ENCODE measurements at places on chromosomes 3 and 15.

GRCh38 chr3:153414982-153415381, 253.0 kb downstream of the RAP2B start:
- no peak for DNase-seq
- no peak overlapping the region for H3K27ac ChIP-seq
- no peaks in the 10 kb centered on the region for H3K27me3 ChIP-seq
- no peak overlapping the region for H3K4me3 ChIP-seq
- no peaks in the 10 kb centered on the region for H3K36me3 ChIP-seq
- peaks cover 8% of the 10 kb centered on the region for H3K4me1 ChIP-seq

GRCh38 chr15:29125382-29126207, 144.0 kb downstream of the NSMCE3 start:
- peaks cover 2% of the 10 kb centered on the region for H3K4me1 ChIP-seq
- no peak for DNase-seq
- no peak overlapping the region for H3K4me3 ChIP-seq
- no peak overlapping the region for H3K27ac ChIP-seq

- peaks cover 3% of the 10 kb centered on the region for H3K36me3 ChIP-seq
- H3K27me3 ChIP-seq: peaks cover 36% of the 10 kb centered on the region
Observed at GRCh38 chr15:57795261-57795660, 88.7 kb downstream of the POLR2M start.

GRCh38 chr3:138418601-138419206, 15.7 kb upstream of the ESYT3 start:
- H3K36me3 ChIP-seq: no peaks in the 10 kb centered on the region
- DNase-seq: no peak
- H3K4me1 ChIP-seq: peaks cover 10% of the 10 kb centered on the region
- H3K27ac ChIP-seq: no peak overlapping the region
- H3K27me3 ChIP-seq: peaks cover 38% of the 10 kb centered on the region

DNA sequence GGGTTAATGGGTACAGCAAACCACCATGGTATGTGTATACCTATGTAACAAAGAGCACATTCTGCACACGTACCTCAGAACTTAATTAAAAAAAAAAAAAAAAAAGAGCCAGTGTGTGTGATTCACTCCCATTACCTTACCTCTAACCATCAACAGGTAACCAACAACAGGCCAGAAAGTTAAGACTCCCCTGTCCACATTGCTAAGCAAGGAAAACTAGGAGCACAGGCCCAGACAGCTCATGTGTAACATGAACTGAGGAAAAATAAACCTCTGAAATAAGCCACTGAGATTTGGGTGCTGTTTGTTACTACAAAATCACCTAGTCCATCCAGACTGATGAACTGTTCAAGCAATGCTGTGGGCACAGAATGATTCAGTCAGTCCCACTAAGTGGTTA, 6.0 kb downstream of the KATNBL1 start:
- no peak for DNase-seq
- peaks cover 22% of the 10 kb centered on the region for H3K4me1 ChIP-seq
- H3K36me3 ChIP-seq: peaks cover 3% of the 10 kb centered on the region

GRCh38 chr3:80227216-80227615, 459.4 kb upstream of the ROBO1 start:
- no peak overlapping the region for H3K4me3 ChIP-seq
- H3K36me3 ChIP-seq: no peaks in the 10 kb centered on the region
- no peak for DNase-seq

DNA sequence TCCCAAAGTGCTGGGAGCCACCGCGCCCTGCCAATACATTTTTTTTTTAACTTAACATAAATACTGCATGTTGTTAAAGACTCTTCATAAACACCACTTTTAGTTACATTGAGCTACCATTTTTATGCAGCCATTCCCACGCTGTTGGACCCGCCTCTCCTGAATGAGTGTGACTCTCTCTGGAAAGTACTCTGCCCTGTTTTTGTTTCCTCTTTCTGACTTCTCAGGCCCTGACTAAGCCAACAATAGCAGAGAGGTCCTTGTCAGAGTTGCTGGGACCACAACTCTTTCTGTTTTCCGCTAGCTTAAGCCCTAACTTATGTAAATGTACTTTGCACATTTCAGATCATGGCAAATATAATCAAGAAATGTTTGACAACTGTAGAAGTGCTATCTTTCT, 35.2 kb downstream of the PARP15 start:
- no peak overlapping the region for H3K4me3 ChIP-seq
- H3K4me1 ChIP-seq: peaks cover 8% of the 10 kb centered on the region
- H3K27me3 ChIP-seq: no peaks in the 10 kb centered on the region

Measured in T-helper 17 cell (primary cell).